ENCODE measurements at places on chromosomes 5 and 9. TPM values are rescaled to one million over a fixed set of nuclear protein-coding genes. Genes with fewer than 3 reads are reported as not detected.
A peak's percentile ranks its signal among the peaks of the same experiment; 100 is the strongest.

The PCDHA10 gene
- 0.71 TPM for total RNA-seq

The VAV2 gene
- total RNA-seq = 6.4 TPM

The MED22 gene
- 31.3 TPM for total RNA-seq

DNA sequence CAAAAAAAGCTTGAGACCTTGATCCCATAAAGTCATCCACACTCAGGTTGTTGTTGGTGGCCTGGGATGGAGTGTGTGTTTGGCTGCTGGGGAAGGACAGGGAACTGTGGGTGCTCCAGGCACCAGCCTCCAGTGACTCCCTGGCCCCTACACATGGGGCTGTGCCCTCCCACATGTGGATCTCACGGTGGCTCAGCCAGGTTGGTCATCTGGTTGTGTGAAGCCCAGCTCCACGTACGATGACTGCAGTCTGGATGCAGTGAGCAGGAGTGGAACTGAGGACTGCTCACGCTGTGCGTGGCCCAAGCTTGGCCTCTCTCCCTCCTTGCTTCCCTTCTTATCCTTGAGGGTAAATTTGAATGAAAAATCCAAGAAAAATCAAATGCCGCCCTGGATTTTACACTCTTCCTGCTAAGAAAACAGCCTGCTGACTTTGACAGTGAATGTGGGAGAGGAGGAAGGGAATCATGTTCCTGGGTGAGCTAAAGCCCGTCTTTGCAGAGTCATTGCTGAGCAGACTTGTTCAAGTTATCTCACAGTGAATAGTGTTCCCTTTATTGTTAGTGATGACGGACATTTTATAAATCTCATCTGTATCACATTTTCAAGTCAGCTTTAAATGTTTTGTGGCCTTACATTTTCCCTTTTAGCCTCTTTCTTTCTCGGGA is 65.1 kb upstream of the CACNA1B start:
- H3K27me3 ChIP-seq = no peaks in the 10 kb centered on the region
- no peak overlapping the region for H3K4me3 ChIP-seq
- H3K36me3 ChIP-seq = peaks cover 35% of the 10 kb centered on the region
- H3K27ac ChIP-seq = no peak overlapping the region
- no peak for DNase-seq
- no peaks in the 10 kb centered on the region for H3K4me1 ChIP-seq

DNA sequence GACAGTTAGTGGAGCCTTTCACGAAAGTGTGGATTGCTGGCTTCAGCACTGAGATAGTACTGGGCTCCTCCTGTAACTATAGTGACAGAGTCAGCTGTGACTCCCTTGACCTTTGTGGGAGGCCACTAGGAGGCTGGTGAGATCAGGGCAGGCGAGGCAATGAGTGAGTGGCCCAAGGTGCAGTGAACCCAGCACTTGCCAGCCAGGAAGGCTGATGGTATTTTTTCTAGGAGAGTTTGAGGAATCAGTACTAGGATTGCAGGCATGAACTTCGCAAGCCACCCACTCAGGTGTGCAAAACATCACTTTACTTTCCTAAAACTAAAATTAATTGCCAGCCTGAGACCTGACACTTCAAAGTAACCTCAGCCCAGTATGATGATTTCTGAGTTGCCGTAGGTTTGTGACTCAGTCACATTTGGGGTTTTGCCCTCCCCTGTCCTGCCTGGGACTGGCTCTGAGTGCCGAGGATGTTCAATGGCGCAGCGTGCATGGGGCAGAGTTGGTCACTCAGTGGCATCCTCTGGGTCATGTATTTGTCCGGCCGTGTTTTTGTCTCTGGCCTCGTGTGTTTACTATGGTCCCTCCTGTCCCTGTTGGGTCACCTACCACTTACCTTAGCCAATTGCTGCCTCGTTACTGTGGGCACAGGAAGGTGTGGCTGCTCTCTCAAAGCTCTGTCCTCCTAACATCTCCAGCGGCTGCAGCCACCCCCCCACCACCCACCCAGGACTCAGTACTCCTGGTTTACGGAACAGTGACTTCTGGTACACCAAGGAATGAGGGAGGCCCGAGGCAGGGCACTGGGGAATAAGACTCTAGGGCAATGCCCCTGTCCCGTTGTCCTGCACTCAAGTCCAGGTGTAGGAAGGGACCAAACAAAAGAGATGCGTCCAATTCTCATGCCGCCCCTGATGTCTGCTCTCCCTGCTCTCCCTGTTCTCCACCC is 67.2 kb downstream of the IL31RA start:
- no peak for DNase-seq
- H3K27ac ChIP-seq = no peak overlapping the region
- no peaks in the 10 kb centered on the region for H3K4me1 ChIP-seq
- no peaks in the 10 kb centered on the region for H3K36me3 ChIP-seq

- no peak overlapping the region for H3K27ac ChIP-seq
- no peaks in the 10 kb centered on the region for H3K4me1 ChIP-seq
- no peaks in the 10 kb centered on the region for H3K27me3 ChIP-seq
- H3K36me3 ChIP-seq = no peaks in the 10 kb centered on the region
Measured at GRCh38 chr5:111697215-111697614, 59.8 kb downstream of the NREP start.

DNA sequence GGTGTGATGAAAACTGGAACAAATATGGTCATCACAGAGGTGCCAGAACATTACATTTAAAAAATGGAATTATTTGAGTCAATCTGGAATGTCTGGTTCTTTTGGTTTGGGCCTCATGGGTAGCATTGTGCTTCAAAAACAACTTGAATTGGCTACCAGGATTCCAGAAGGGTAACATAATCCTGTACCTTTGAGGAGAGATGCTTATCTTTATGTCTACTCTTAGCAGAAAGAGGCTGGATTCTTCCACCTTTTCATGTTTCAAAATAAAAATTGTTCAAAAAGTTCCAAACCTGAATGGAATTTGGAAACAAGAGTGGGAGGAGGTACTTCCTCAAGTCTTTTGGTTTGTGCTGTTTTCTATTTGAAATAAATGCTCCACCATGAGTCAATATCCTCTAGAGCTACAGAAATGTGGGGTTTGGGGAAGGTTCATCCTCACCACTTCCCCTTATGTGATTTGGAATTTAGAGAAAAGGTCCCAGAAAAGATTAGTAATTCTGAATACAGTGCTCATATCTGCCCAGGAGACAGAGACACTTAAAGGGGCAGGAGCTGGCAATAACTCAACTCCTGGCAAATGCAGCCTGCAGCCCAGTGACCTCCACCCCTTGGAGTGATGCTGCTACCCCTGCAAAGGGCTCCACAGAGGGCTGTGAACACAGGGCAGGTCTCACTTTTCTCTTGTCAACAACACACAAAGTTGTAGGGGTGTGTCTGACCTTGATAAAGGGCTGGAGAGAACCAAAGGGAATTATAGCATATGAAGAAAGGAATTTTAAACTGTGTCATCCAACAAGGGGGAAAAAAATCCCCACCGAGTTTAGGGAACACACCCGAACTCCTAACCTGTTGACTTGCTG is 272.8 kb downstream of the CWC27 start:
- H3K27me3 ChIP-seq = no peaks in the 10 kb centered on the region
- H3K4me3 ChIP-seq = no peak overlapping the region
- no peak overlapping the region for H3K27ac ChIP-seq
- H3K4me1 ChIP-seq = no peaks in the 10 kb centered on the region

DNA sequence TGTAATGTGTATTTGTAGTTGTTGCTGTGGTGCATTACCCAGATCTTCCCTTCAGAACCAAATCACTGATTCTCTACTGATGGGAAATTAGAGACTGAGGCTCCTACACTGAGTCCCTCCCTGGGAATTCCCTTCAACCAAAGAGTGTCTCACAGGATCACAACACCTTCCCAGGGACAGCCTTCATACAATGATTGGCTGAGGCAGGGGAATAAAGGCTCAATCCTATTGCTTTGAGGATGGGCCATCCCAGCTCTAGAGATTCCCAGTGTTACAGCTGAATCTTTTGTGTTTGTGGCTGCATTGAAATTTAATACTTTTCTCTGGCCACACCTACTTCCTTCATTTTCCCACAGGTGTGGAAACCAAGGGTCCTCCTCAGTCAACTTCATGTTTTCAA is 96.4 kb upstream of the ELL2 start:
- no peaks in the 10 kb centered on the region for H3K36me3 ChIP-seq
- no peaks in the 10 kb centered on the region for H3K27me3 ChIP-seq
- H3K27ac ChIP-seq = no peak overlapping the region

GRCh38 chr9:30524311-30524710 is 1860.1 kb upstream of the ACO1 start:
- DNase-seq = no peak
- no peaks in the 10 kb centered on the region for H3K27me3 ChIP-seq

GRCh38 chr5:133247151-133247709 is 195.4 kb downstream of the HSPA4 start:
- H3K27me3 ChIP-seq = no peaks in the 10 kb centered on the region
- H3K4me3 ChIP-seq = no peak overlapping the region
- H3K4me1 ChIP-seq = no peaks in the 10 kb centered on the region

DNA sequence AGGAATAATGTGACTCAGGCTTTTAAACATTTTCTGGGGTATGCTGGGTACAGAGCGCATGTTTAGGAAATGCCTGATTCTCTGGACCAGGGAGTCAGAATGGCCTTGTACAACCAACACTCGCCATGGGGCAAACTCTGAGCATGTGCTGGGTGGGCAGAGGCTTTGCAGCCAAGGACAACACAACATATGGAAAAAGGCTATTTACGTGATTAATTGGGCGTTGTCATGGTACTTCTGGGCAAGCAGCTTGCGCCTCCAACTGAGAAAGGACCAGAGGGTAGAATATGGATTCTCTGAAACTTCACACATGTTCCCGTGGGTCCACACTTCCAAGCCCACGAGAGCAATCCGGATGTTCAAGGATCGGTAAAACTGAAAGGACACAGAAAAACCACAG is 49.1 kb downstream of the NIPAL4 start:
- H3K4me1 ChIP-seq = no peaks in the 10 kb centered on the region
- peaks cover 58% of the 10 kb centered on the region for H3K36me3 ChIP-seq
- H3K27me3 ChIP-seq = no peaks in the 10 kb centered on the region

DNA sequence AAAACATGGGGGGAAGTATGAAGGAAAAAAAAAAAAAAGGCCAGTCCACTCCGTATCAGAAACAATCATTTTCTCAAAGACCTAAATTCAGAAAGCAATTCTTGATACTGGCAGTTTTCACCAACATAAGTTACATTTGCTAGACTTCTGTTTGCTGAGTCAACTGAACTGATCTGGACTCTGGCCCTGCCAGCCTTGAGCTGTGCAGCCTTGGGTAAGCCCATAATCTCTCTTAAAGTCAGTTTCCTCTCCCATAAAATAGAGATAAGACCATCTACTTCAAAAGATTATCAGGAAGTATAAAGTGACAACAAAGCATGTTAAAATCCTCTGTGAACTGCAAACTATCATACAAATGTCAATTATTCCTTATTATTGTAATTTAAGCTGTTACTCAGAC is 106.8 kb downstream of the MAPKAP1 start:
- no peak for DNase-seq
- no peaks in the 10 kb centered on the region for H3K27me3 ChIP-seq
- no peaks in the 10 kb centered on the region for H3K36me3 ChIP-seq
- no peak overlapping the region for H3K4me3 ChIP-seq
- H3K4me1 ChIP-seq = no peaks in the 10 kb centered on the region
- no peak overlapping the region for H3K27ac ChIP-seq

GRCh38 chr9:63816751-63817621 is 1468.0 kb downstream of the FOXD4L5 start:
- DNase-seq = peak; percentile 84
- no peaks in the 10 kb centered on the region for H3K36me3 ChIP-seq
- H3K27ac ChIP-seq = no peak overlapping the region
- no peak overlapping the region for H3K4me3 ChIP-seq
- H3K27me3 ChIP-seq = peaks cover 4% of the 10 kb centered on the region

DNA sequence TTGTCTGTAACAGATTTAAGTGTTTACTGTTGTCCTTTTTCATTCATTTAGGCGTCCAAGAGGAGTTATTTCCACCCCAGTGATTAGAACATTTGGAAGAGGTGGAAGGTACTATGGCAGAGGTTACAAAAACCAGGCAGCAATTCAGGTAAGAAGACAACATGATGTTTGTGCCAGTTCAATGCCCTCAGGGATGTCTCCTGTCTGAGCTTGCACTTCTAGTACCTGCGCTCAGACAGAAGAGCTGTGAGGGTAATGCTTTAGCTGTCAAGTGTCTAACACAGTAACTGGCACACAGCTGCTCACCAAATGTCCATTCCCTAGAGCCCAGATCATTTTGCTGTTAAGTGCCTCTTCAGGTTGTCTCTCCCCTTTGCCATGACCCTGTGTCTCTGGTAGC is 14.2 kb upstream of the PHF2 start:
- no peaks in the 10 kb centered on the region for H3K27me3 ChIP-seq
- no peak overlapping the region for H3K27ac ChIP-seq
- H3K36me3 ChIP-seq = peaks cover 29% of the 10 kb centered on the region
- no peak for DNase-seq
- no peak overlapping the region for H3K4me3 ChIP-seq

GRCh38 chr5:148202531-148203203 is at the start of gene SPINK6:
TSS of gene SPINK6 (plus strand) at chr5:148203042. CDS start at chr5:148203097, 55 bp downstream.
- no peaks in the 10 kb centered on the region for H3K4me1 ChIP-seq
- no peak within 1 kb of the TSS for H3K27ac ChIP-seq
- H3K27me3 ChIP-seq = no peaks in the 10 kb centered on the region
- no peak for DNase-seq
- H3K4me3 ChIP-seq = no peak within 1 kb of the TSS
- no peaks in the 10 kb centered on the region for H3K36me3 ChIP-seq

DNA sequence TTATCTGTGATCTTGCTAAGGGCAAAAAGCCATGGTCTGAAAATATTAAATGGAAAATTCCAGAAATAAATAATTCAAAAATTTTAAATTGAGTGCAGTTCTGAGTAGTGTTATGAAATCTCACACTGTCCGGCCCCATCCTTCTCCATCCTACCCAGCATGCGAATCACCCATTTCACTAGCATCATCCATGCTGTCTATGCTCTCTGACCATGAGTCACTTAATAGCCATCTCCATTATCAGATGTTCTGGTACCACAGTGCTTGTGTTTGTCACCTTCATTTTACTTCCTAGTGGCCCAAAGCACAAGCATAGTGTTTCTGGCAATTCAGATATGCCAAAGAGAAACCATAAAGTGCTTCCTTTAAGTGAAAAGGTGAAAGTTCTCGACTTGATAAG is 63.3 kb upstream of the SMC5 start:
- H3K36me3 ChIP-seq = peaks cover 6% of the 10 kb centered on the region
- H3K27me3 ChIP-seq = no peaks in the 10 kb centered on the region
- DNase-seq = no peak
- H3K27ac ChIP-seq = no peak overlapping the region
- H3K4me1 ChIP-seq = no peaks in the 10 kb centered on the region
- no peak overlapping the region for H3K4me3 ChIP-seq

GRCh38 chr5:81353189-81353588 is 40.7 kb downstream of the ACOT12 start:
- no peak overlapping the region for H3K4me3 ChIP-seq
- no peaks in the 10 kb centered on the region for H3K27me3 ChIP-seq
- H3K36me3 ChIP-seq = no peaks in the 10 kb centered on the region
- no peak overlapping the region for H3K27ac ChIP-seq
- no peak for DNase-seq

- no peak for DNase-seq
- no peaks in the 10 kb centered on the region for H3K27me3 ChIP-seq
- H3K36me3 ChIP-seq = no peaks in the 10 kb centered on the region
- H3K4me3 ChIP-seq = peak overlapping the region; percentile 49
- no peaks in the 10 kb centered on the region for H3K4me1 ChIP-seq
Measured at GRCh38 chr5:173972607-173972924, 16.4 kb upstream of the C5orf47 start.

- H3K4me1 ChIP-seq = no peaks in the 10 kb centered on the region
- no peaks in the 10 kb centered on the region for H3K27me3 ChIP-seq
- DNase-seq = peak; percentile 69
- no peaks in the 10 kb centered on the region for H3K36me3 ChIP-seq
- no peak overlapping the region for H3K27ac ChIP-seq
Measured at GRCh38 chr9:38084556-38084880, 15.5 kb upstream of the SHB start.

- H3K27me3 ChIP-seq = no peaks in the 10 kb centered on the region
- H3K4me3 ChIP-seq = no peak overlapping the region
- no peaks in the 10 kb centered on the region for H3K36me3 ChIP-seq
- DNase-seq = no peak
- H3K27ac ChIP-seq = no peak overlapping the region
Measured at GRCh38 chr9:6633378-6633777, 12.2 kb downstream of the GLDC start.

Measured in sigmoid colon (tissue), 7 donors.